HFFc6 (cell line): ENCODE measurements at places on chromosomes 7 and 10.

GRCh38 chr7:7443806-7444350 is 91.8 kb downstream of the COL28A1 start:
- no peak for DNase-seq

GRCh38 chr10:30154561-30154960 is 95.2 kb upstream of the JCAD start:
- DNase-seq: no peak

- DNase-seq: no peak
Observed at GRCh38 chr10:19993714-19994315, 177.6 kb downstream of the PLXDC2 start.

DNA sequence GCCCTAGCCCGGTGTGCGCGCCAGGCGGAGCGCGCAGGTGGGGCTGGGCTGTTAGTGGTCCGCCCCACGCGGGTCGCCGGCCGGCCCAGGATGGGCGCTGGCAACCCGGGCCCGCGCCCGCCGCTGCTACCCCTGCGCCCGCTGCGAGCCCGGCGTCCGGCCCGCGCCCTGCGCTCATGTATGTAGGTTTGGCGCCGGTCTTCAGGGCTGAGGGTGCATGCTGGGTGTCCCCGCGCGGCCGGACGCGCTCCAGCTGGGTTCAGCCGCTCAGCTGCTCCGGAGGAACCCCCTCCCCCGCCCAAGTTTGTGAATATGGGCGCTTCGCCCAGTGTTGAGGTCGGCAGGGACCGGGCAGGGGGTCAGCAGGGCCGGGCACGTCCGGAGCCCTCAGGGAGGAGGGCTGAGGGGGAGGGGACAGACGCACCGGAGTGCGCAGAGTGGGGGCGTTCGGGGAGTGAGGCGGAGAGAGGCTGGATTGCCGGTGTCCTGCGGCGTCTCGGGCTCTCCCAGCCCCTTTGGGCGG is 559 bp downstream of the VWC2 start:
- DNase-seq: no peak

- DNase-seq: no peak
Observed at GRCh38 chr10:46236546-46236887, 50.3 kb upstream of the ANTXRL start.

DNA sequence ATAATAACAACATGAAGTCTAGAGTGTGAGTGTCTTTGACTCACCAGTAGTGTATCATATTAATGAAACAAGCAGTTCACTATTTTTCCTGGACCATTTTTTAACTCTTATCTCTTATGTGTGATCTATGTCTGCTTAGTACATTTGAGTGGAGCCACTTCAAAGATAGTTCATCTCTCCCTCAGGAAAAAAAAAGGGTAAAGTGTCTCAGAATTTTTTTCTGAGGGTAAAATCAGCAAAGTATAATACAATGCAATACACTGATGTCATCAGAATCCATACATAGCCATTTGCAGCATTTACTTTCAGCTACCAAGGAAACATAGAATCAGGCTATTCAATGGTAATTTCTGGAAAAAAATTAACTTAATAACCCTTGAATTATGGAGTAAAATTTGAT is 706.7 kb downstream of the DNAJB9 start:
- no peak for DNase-seq
